ENCODE measurements at places on chromosomes 11 and 22.

DNA sequence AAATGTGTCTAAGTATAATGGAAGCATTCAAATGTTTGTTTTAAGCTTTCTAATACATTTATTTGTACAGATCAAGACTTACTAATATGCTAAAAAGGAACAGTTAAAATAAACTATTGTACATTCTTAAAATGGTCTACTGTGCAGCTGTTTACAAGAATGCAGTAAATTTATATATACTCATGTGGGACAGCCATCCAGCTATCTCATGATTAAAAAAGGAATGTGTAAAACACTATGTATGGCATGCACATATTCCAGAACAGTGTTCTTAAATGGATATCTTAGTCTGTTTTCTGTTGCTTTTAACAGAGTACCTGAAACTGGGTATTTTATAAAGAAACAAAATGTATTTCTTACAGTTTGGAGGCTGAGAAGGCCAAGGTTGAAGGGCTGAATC is 30.2 kb upstream of the CSTF3 start:
- DNase-seq = no peak

DNA sequence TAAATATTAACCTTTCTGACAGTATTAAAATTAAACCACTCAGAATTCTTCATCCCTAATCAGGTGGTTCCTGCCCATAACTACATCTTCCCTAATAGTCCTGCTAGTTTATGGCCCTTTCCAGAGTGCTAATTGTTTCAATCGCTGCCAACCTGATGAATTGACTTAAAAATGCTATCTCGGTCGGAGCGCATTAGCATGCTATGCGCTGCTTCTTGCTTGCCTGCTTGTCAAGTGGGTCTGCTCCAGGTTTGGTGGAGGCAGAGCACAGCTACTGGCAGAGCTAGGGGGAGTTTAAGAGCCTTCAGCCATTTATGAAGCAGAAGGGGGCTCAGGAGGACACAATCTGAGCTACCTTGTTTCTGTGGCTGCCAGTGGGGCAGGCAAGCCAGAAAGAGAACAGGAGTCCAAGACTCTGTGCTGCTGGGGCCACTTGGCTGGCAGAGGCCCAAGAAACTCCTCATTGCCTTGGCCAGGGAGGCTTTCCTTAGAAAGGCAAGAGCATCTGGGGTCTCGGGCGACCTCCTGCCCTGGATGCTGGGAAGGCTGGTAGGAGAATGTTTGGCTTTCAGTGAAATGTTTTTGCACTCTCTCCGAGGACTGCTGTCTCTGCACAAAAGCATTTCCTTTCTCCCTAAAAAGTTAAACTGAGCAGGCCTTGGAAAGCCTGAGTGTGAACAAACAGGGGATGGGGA is 62.1 kb upstream of the PHOX2A start:
- DNase-seq = no peak

- DNase-seq = no peak
Measured at GRCh38 chr22:36914390-36914752, 943 bp downstream of the CSF2RB start.

- no peak for DNase-seq
Measured at GRCh38 chr11:35473795-35474374, 51.5 kb downstream of the PAMR1 start.

DNA sequence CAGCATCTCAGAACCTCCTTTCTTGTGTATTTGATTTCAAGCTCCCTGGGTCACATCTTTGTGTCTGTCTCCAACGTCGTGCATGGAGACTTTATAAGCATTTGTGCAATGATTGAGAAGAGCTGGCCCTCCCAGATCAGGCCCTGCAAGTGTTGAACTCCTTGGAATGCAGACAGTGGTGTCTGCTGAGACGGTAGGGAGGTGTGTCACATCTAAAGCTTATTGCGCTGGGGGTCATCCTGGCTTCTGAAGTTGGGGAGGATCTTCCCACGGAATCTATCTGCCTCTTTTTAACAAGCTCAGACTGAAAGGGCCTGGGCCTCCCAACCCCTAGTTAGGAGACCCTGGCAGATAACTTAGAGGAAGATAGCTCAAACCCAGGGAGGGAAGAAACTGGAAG is 6.7 kb downstream of the APLNR start:
- DNase-seq = no peak

- DNase-seq = no peak
Measured at GRCh38 chr11:67396259-67396581, 4.4 kb downstream of the RAD9A start.
